T-cell (primary cell): ENCODE measurements at places on chromosomes 3 and 15.

DNA sequence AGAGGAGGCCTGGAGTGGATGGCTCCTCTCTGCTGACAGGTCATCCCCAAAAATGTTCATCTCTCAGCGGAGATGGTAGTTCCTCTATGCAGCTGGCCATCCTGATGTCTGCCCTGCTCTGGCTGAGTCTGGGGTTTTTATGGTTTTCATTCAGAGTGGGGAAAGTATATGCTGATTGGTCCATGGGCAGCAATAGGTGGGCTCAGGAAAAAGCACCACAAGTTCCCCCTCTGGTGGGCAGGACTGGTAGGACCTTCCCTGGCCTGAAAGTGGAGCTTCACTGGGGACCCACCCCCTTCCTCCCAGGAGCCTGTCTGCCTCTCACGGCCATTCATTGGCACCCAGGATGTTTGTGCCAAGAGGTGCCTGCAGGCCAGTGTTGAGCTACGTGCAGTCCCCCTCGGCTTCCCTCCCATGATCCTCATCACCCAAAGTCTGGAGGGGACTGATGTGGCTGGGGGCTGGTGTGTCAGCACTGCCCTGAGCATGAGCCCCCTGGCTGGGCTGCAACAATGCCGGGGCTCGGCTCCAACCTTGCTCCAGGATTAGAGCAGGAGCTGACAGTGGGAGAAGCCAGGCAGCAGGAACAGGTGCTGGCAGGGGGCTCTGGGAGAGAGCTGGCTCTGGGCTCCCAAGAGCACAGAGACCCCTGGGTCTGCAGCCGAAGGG lies 13.1 kb upstream of the BLOC1S6 start:
- no peak for DNase-seq

GRCh38 chr15:39125904-39126303 lies 455.0 kb upstream of the THBS1 start:
- DNase-seq = peak; percentile 1

DNA sequence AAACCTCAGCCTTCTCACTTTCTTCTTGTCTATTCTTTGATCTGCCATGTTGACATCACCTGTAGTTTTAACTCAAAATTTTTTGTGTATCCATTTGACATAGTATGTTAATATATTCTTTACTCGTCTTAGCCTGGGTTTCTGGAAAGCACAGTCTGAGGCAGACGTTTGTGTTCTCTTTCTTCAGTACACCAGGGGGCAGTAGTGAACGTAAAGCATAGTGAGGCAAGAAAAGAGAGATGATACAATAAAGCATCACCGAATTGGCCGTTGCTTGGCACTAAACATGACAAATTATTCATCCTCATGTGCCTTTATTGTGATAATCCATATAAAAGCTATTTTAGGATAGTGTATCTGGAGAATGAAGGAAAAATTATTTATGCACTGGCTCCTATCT lies 141.0 kb upstream of the MYRIP start:
- DNase-seq = no peak

GRCh38 chr15:88106074-88106473 lies 150.5 kb downstream of the NTRK3 start:
- no peak for DNase-seq

DNA sequence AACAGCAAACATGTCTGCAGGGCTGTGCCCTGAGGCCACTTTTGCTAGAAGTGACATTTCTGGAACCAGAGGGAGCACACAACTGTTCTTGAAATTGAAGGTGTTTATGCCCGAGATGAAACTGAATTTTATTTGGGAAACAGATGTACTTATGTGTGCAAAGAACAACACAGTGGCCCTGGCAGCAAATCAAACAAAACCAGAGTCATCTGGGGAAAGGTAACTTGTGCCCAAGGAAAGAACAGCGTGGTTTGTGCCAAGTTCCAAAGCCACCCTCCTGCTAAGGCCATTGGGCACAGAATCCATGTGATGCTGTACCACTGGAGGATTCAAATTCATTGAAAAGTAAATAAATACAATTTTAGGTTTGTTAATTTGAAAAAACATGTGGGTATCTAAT lies 31.2 kb upstream of the RARRES1 start:
- DNase-seq = no peak

DNA sequence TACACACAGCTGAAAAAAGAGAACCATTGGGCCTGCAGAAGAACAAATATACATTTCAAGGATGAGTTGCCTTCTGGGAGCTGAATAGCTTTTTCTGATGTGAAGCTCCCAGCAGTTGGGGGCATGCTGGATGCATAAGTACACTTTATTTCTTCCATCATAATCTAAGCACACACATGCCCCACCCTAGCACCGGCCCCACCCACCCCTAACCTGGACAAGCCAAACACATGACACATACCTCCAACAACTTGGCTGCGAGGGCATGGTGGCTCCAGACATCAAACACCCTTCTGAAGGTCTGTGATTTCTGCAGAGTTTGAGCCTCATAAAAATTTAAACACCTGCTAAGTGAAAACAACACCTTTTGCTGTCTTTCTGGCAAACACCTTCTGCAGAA lies 307.2 kb upstream of the TRIM42 start:
- DNase-seq = no peak

GRCh38 chr3:15326037-15326436 lies 6.3 kb downstream of the SH3BP5 start:
- DNase-seq = no peak

GRCh38 chr3:49500205-49500731 lies 30.2 kb downstream of the DAG1 start:
- no peak for DNase-seq

DNA sequence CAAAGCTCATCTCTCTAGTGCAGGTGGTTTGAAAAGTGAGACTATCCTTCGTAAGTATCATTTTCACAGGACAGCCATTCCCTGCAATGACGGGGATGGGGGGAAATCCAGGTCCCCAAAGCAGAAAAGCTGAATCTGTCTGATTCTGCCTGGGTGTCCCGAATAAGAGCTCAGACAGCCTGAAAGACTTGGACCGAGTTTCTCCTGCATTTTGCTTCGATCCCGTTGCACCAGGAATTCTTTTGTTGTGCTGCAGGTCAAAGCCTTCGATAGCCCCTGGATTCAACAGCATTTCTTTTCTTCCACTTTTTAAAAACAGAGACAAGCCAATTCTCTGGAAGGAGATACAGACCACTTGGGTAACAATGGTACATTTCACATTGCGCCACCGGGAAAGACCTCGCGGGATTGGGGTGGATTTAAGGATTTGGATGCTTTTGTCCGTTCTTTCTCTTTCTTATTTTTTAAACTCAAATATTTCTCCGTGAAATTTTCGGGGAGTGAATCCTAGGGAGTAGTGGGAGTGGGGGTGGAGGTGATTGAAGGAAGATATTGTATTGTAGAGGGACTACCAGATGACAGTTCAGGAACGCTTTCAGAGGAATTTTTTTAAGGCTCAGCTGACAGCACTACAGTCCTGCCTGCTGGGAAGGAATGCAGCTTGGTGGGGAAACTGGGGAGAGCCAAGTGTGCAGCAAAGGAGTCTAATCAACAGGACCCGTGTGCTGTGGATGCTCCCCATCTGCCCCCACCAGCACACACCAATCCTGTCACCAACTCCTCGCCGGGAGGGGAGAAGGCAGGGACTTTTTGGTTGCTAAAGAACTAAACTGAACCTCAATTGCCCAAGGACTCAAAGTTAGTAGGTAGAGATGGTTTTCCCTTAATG lies 2.6 kb downstream of the SLITRK3 start:
- no peak for DNase-seq

GRCh38 chr3:112856537-112856936 lies 9.9 kb upstream of the CD200R1L start:
- no peak for DNase-seq
